Calu3 (cell line): ENCODE measurements at places on chromosomes 5 and 9. TPM values are rescaled to one million over a fixed set of nuclear protein-coding genes. Genes with fewer than 3 reads are reported as not detected.

GRCh38 chr5:181098762-181099601 lies 32.0 kb downstream of the OR2V1 start:
- DNase-seq = no peak

- DNase-seq = peak; percentile 69
These were observed 2.3 kb downstream of the HAPLN1 start for GRCh38 chr5:83718195-83718825.

- DNase-seq = no peak
These were observed 386.1 kb upstream of the MPDZ start for GRCh38 chr9:13665418-13666066.

The IRX2 gene
- not detected in 2 replicates for total RNA-seq

The MEIKIN gene
- not detected in 2 replicates for total RNA-seq

The ZNF618 gene
- total RNA-seq = 18.0 and 20.3 TPM in 2 replicates

DNA sequence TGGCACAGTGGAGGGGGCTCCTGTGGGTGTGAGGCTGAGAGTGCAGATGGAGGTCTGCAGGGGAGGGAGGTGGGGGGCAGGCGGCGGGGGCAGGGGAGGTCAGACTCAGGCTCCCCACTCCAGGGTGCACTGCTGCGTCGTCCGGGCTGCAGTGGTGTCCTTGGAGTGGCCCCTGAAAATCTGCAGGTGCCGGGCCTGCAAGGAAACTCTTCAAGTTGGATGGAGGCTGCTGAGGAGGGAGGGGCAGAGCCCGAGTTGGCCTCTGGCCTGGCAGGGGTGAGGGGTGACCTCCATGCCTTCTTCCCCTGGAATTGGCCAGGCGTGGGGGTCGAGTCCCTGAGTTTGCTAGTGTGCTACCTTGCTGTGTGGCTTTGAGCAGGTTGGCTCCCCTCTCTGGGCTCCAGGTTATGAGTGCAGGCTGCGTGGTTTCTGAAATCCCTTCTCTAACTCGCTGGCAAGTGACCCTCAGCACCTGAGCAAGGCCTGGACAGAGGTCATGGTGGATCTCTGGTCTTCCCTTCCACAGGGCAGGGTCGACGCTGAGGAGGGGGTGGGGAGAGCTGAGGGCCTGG lies 888 bp downstream of the ADAMTSL2 start:
- DNase-seq = no peak

- DNase-seq = peak; percentile 15
These were observed 665.1 kb downstream of the CDH18 start for GRCh38 chr5:19322716-19323485.

The SLC2A6 gene
- total RNA-seq = 9.3 and 11.6 TPM in 2 replicates

The SLC25A2 gene
- total RNA-seq = 0.26 and 0.27 TPM in 2 replicates

GRCh38 chr9:6277417-6277816 lies 50.8 kb upstream of the TPD52L3 start:
- no peak for DNase-seq

The TAF11L10 gene
- total RNA-seq = not detected in 2 replicates

The KCNN2 gene
- 1.2 and 2.0 TPM in 2 replicates for total RNA-seq

- DNase-seq = peak; percentile 45
These were observed 442.5 kb upstream of the COX7C start for GRCh38 chr5:86175224-86175623.

The DMRT3 gene
- not detected in 2 replicates for total RNA-seq

The C5orf52 gene
- not detected in 2 replicates for total RNA-seq

DNA sequence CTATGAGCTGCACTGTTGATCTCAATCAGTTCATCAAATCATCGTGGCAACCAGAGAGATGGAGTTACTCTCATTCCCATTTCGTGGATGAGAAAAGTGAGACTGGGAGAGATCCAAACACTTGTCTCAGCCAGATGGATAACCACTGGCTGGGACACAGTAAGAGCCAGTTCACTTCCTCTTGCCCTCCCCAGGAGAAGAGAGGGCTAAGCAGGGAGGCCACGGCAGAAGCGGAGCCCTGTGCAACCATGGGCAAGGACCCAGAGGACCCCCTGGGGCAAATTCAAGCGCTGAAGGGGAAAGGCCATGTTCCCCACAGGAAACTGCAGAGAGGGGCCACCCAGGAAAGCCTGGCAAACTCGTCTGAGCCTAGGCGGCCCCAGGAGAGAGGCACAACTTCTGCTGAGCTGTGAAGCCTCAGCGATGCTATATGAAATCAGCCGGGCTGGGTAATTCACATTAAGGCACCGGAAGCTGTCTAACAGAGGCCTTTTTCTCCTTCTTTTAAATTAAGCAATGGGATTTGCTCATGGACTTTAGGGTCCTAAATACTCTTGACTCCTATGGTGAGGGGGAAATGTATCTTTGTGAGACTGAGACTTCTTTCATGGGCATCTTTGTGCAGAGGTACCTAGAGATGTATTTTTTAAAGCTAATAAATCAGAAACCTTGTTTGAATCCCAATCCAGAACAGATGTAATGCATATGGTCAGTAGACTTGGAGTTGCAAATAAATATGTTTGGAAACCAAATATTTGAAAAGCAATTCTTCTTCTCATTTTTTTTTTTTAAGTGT lies 137.1 kb upstream of the SMIM23 start:
- DNase-seq = no peak

DNA sequence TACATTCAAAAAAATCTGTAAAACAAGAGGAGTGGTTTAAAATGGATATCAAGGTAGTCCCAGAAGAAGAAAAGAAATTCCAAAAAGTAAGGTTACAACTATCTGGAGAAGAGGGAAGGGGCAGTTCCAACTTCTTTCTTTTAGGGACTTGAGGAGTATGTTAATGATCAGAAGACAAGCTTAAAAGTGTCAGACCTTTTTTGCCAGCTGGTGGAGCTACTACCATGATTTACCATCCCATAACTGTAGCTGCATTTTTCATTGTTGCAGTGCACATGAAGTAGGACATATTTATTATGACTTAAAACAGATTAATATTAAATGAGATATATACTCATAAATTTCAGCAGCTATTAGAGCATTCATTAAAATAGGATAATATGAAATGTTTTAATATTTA lies 158.5 kb upstream of the RGS7BP start:
- DNase-seq = no peak

DNA sequence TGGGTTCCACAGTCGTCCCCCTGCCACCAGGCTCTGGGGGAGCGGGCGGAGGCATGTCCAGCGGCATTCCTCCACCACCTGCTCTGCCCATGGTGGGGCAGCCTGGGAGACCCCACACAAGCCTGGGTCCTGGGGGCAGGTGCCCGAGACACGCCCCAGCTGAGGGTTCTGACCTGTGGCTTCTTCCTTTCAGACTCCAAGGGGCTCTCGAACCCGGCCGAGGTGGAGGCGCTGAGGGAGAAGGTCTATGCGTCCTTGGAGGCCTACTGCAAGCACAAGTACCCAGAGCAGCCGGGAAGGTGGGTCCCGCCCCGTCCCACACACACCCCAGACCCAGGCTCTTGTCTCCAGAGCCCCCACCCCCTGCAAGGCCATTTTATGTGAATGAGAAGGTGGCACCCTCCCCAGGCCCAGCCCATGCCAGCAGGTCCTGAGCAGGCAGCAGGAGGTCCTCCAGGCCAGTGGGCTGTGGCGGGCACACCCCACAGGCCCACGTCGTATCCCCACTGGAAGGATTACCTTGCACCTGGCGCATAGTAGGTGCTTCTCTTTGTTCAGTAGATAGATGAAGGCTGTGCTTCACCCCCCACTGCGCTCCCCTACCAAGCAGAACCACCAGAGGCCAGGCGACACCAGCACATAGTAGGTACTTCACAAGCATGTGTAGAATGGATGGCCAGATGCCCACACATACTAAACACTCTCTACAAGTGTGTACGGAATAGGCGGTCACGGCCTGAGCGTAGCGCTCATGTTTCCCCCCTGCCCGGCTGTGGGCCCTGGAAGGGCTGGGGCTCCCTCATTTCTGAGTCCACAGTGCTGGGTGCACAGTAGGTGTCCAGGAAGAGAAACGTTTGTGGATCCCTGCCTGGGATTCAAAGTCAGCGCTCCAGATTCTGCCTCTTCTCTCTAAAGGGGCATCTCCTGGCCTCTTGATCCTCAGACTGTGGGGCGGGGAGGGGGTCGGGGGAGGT lies 107.9 kb downstream of the RXRA start:
- no peak for DNase-seq

GRCh38 chr9:129172816-129173215 lies 5.2 kb downstream of the IER5L start:
- no peak for DNase-seq

DNA sequence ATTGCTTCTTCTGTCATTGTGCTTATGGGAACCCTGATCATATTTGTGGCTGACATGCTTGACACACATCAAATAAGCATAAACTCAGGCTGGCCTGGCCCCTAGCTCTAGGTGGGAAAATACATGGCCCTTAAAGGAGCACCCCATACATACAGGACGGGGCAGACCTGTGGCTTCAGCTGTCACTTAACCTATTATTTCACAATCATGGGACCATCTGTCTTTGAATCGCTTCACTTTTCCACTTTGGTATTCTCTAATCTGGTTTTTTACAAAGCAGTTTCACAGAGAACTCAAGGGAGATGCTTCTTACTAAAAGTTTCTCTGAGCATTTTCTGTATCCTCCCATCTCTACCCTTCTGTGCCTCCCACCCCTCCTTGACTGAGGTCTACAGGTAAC lies 34.6 kb upstream of the LRRTM2 start:
- DNase-seq = no peak

GRCh38 chr5:169161022-169161680 lies 139.8 kb downstream of the SLIT3 start:
- DNase-seq = no peak

GRCh38 chr5:170266570-170267381 lies 30.8 kb downstream of the LCP2 start:
- DNase-seq = no peak

DNA sequence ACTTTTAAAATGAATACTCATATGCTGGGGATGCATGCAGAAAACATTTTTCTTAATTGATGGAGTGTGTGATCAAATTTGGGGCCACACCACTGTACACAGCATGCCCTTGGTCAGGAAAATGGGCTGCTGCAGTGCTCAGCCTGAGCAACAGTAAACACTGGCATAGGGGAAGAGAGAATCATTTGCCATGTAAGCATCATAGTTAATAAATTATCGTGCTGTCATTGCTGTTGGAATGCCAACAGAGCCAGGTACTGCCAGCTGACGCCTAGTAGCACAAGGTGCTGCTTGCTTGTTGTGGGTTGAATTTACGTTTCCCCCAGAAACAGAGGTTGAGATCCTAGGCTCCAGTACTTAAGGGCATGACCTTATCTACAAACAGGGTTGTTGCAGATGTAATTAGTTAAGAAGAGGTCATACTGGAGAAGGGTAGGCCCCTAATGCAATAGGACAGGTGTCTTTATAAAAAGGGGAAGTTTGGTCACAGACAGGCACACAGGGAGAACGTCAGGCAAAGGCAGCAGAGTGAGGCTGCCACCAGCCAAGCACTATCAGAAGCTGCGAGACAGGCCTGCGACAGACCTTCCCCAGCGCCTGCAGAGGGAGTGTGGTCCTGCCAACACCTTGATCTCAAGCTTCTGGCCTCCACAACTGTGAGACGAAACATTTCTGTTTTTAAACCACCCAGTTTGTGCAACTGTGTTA lies 25.3 kb downstream of the DAP start:
- no peak for DNase-seq

The FAM81B gene
- not detected in 2 replicates for total RNA-seq

The TAF11L5 gene
- not detected in 2 replicates for total RNA-seq

The REEP5 gene
- 123 and 130 TPM in 2 replicates for total RNA-seq

The KIAA0825 gene
- 1.4 and 1.9 TPM in 2 replicates for total RNA-seq

The FBN2 gene
- 0.22 and 0.31 TPM in 2 replicates for total RNA-seq

DNA sequence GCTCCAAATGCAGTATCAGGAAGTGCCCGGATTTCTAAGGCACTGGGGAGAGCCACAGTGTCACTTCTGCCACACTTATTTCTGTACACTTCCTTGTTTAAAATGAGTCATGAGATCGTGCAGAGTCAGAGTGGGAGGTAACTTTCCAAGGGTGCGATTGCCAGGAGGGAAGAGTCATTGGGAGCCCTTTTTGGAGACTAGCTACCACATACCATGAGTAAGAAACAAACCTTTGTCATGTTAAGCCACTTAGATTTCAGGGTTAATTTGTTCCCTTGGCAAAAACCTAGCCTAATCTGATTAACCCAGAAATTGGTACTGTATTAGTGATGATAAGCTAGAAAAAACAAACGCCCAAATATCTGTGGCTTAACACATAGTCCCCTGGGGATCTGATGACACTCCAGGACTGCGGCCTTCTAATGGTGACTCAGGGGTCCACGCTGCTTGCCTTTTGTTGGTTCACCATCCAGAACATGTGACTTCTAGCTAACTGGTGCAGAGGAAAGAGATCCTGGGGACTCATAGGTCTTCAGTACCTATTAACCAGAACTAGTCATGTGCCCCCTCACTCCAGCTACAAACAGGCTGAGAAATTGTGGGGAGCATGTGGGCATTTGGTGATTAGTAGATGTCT lies 48.6 kb upstream of the TLE1 start:
- peak; percentile 68 for DNase-seq

The RNF224 gene
- total RNA-seq = 1.6 and 1.7 TPM in 2 replicates

The CLK4 gene
- total RNA-seq = 24.8 and 29.3 TPM in 2 replicates

GRCh38 chr5:36447776-36448175 lies 146.1 kb upstream of the RANBP3L start:
- no peak for DNase-seq

The TMEM174 gene
- not detected in 2 replicates for total RNA-seq

GRCh38 chr9:135724186-135724787 lies 22.3 kb downstream of the KCNT1 start:
- no peak for DNase-seq

DNA sequence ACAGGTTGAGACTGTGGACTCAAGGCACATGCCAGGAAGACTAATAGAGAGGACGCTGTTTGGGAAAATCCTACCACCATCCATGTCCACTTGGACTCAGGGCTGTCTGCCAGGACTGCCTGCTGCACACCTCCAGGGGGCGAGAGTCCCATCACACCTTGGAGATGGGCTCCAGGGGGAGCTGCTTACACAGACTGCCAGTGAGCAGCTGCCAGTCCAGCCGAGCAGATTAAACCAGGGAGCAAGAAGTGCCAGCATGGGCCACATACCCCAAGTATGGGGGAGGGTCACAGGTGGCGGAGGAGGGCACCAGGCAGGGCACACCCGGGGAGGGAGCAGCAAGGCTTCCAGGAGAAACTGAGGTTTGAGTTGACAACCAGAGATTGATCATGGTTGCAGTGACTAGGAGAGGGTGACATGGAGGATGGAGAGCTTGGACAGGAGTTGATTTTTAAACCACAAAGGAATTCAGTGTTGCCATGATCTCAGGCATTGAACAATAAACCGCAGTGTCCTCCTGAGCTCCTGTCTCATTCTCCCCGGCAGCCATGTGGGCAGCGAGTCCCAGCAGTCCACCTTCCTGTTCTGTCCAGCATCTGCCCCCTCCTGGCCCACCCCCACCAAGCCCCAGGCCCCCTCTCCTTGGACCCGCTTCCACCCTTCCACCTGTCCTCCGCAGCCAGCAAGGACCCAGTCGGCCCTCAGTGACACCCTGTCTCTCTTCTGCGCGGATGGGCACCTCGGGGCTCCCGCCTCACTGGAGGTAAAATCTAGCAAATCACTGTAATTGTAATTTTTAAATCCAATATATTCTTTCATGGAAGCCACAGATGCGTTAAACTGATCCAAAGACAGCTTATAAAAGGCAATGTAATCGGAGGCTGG lies 3.1 kb upstream of the VAV2 start:
- DNase-seq = peak; percentile 39

- DNase-seq = no peak
These were observed 466.5 kb downstream of the PSAT1 start for GRCh38 chr9:78763424-78763823.

- no peak for DNase-seq
These were observed 512.6 kb downstream of the RAB3C start for GRCh38 chr5:59095480-59095879.
